ENCODE measurements at places on chromosomes 12 and 14.
A peak's percentile ranks its signal among the peaks of the same experiment; 100 is the strongest.

GRCh38 chr12:105882404-105882803 lies 256.4 kb downstream of the NUAK1 start:
- peak; percentile 81 for DNase-seq

- DNase-seq = no peak
Measured at GRCh38 chr12:126668961-126669360, 1598.0 kb upstream of the TMEM132C start.

DNA sequence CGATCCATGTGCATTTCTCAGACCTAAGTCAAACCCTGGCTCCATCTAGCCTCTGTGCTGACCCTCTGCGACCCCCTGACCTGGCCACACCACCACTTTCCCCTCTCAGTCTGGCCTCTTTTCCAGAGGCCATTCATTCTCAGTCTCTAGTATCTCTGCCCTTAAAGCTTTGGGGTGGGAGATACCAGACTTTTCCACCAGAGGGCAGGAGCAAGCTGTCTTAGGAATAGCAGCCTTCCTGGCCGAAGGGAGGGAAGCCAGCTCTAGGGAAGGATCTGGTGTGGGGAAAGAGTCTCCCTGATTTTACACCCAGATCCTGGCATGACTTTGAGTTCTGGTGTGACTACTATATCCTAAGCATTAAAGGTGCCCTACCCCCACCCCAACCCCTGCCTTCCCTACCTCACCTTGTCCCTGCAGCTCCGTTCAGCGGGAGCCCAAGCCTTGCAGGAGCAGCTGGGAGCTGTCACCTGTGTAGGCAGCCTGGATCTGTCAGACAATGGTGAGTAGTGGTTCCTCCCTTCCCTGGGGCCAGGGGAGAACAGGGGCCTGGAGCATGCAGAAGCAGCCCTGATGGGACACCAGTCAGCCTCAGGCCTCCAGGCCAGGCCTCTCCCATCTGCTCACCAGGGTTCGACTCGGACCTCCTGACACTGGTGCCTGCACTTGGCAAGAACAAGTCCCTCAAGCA lies 6.6 kb downstream of the CARMIL3 start:
- peak; percentile 81 for DNase-seq

- DNase-seq = no peak
Measured at GRCh38 chr14:61704554-61704953, 9.2 kb downstream of the HIF1A start.

DNA sequence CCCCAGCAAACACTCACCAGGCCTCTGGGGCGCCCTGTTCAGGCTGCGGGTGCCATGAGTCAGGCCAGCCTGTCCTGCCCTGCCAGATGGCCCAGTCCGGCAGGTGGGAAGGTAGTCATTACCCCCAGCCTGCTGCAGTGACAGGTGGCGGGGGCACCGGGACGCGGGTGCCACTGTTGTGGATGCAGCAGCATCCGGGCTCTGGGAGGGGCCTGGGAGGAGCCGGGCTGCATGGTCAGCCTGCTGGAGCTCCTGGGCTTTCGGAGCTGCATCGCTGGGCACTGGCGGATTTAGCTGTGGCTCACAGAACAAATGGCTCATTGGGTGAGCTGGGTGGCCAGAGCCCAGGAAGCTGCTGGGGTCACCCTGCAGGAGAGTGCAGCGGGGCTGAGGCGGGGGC lies 13.5 kb downstream of the CEP170B start:
- no peak for DNase-seq

DNA sequence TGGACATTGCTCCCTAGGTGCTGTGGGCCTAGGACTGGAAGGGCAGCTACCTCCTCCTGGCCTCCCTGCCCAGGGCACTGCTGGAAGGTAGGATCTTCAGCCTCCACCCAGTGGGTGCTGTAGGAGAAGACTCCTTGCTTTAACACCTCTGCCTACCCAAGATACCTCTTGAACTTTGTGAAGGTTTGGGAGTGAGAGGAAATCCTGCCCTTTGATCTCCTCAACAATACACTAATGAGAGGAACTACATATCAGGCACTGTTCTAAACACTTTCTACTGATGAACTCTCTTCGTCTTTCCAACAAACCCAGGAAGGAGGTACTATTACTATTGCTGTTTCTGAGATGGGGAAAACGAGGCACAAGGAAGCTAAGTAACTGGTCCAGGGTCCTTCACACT lies 66.9 kb downstream of the PLEKHG3 start:
- DNase-seq = no peak

GRCh38 chr12:89328151-89329030 lies 23.9 kb downstream of the DUSP6 start:
- DNase-seq = peak; percentile 36

DNA sequence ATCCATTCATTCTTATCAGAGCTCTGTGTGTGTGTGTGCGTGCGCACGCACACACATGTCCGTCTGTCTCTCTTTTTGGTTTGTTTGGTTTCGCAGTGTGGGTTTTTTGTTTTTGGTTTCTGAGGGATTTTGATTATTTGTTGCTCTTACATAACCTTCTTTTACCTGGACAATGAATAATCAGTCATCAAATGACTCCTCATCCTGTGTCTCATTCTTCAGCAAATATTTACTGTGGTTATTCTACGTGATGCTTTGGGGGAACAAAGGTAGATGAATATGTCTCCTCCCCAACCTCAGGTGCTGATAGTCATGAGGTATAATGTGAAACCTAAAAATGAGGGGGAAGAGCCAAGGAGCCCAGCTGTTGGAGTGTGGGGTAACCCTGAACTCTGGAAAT lies 92.4 kb downstream of the SAMD4A start:
- no peak for DNase-seq

GRCh38 chr14:86321151-86321550 lies 791.2 kb downstream of the FLRT2 start:
- DNase-seq = no peak

DNA sequence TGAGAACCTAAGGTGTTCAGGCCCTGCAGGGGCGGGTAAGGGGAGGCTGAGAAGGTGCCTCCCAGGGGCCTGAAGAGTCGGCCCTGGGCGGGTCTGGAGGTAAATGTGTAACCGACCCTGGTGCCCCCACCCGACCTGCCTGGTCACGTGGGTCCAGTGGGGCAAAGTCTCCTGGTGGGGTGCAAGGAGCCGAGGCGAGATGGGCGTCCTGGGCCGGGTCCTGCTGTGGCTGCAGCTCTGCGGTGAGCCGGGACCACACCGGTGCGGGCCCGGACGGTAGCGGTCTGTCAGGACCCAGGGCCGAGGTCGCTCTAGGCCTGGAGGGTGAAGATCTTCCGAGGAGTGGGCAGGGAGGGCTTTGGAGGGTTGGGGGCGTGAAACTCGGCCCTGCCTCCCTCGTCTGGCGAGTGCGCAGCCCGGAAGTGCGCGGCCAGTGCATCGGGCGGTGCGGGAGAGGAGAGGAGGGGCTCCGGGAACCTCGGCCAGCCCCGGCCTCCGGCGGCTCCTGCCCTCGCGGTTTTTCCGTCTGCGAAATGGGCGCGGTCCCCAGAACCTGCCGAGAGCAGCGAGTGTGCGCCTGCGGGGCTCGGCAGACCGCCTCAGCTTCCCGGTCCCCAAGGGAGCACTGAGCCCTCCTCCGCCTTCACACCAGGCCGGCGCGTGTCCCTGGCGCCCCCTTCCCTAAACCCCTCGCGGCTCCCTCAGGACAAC lies at the start of gene AMN:
Gene AMN, plus strand, starts transcription at position 174 of the 711 bp plus-strand sequence. Its CDS starts 26 bp downstream, at position 200.
- no peak for DNase-seq

DNA sequence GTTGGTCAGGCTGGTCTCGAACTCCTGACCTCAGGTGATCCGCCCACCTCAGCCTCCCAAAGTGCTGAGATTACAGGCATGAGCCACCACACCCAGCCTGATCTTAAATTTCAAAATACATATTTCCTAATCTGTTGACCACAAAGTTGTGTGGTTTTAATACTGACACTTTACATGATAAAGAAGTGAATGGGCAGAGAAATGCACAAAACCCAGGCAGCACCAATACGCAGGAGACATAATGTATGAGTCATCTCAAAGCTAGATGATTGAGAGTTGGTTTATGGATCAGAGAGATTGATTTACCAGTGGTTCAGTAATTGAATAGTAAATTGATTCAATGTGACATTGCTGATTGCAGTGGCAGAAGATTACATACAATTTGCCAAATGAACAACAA lies 19.2 kb upstream of the PPP2R5E start:
- DNase-seq = no peak

DNA sequence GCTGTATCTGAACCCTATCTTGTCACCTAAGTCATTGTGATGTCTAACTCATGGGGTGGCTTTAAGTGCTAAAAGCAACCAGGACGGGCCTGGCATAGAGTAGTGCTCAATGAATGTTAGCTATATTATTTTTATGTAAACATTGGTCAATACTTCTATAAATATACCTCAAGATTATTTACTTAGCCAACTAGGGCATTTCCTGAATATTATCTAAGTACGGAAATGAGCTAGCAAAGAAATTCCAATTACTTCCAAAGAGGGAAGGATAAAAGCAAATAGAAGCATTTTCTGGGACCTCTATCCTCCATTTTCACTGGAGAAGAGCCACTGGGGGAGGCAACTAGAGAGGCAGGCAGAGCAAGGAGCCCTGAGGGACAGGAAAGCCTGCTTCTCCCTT lies 20.6 kb downstream of the CCDC92 start:
- DNase-seq = no peak

- DNase-seq = no peak
Measured at GRCh38 chr12:115467531-115467930, 783.6 kb upstream of the TBX3 start.

GRCh38 chr14:76827696-76828296 lies 1.6 kb downstream of the LRRC74A start:
- DNase-seq = peak; percentile 11

DNA sequence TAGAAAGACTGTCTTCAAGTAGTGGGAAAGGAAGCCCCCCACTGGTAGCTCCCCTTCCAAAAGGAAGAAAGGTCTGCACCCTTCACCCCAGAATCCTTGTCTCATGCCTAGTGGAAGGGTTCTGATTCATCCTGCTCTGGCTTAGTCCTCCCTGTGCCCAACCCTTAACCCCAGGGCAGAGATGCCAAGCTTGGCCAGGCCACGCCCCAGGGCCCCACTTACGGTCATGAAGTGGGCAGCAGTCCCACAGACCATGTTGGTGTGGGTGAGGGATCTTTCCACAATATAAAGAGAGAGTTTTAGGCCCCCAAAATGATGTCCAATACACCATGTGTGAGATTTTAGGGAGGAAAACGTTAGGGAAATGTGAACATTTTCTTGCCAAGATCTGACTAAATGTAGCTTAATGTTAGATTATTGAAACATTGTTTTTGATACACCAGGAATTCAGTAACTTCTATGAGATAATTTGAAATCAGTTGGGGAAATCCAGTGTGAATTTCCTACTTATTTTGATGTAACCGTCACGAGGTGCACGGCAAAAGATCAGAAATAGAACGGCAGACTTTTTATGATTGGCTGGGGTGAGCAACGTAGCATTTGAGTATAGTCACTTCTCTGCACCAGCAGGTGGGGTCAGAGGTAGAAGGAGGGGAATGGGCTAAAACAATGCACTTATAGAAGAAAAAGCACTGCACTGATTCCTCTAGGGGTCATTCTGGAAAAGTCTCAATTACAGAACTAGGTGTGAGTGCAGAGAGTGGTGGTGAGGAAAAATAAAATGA lies 8.2 kb upstream of the SSPN start:
- DNase-seq = no peak
